ENCODE measurements at places on chromosomes 6 and 20. TPM values are rescaled to one million over a fixed set of nuclear protein-coding genes. Genes with fewer than 3 reads are reported as not detected.

The ADGRF5 gene
- 0.51 TPM for polyA plus RNA-seq

The TFAP2D gene
- polyA plus RNA-seq, result not detected

The MYB gene
- polyA plus RNA-seq, result 0.51 TPM

GRCh38 chr6:39330057-39330456, 7.6 kb upstream of the KCNK16 start:
- DNase-seq, result no peak

DNA sequence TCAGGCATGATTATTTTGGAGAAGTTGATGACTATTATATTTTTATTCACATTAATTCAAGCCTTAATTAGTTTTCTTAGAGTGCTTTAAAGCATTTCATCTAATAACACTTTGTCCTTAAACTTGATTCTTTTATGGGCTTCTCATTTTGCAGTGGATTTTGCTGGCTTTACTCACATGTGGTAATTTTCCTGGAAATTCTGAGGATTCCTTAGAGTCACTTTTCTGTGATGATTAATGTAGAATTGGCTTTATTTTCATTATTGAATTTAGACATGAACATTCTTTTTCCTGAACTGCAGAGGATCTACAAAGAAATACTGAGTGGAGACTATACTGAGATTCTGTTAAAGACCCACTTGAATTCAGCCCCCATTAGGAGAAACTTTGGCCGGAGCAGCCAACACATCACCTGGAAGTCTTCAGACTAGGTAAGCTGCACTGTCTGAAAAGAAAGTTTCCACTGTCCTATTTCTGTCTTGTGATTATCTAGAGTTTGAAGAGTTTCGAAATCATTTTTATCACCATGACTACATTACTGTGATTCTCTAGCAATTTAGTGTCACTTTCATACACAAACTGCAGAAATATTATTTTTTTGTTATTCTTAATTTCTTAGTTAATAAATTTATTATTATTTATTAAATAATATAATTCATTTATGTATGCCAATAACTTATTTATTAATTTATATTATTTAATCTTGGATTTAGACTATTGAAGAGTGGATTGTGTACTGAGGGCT, 1.9 kb downstream of the RFPL4B start:
- DNase-seq, result peak; percentile 25

DNA sequence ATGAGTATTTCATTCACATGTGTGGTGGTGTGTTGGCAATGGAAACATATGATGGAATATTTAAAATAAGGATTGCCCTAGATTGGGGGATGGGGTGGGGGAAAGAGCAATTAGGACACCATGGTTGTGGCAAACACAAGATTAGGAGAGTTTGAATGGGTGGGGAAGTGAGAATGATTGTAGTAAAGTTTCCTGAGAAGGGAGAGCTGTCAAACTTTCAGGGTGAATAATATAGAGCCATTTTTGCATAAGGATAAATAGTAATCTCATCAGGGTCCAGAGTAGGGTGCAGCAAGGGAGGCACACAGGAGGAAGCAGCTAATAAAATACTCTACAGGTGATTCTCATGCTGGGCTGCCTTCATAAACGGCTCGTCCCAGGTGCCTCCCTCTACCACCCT, 294.9 kb upstream of the MARCKS start:
- no peak for DNase-seq

DNA sequence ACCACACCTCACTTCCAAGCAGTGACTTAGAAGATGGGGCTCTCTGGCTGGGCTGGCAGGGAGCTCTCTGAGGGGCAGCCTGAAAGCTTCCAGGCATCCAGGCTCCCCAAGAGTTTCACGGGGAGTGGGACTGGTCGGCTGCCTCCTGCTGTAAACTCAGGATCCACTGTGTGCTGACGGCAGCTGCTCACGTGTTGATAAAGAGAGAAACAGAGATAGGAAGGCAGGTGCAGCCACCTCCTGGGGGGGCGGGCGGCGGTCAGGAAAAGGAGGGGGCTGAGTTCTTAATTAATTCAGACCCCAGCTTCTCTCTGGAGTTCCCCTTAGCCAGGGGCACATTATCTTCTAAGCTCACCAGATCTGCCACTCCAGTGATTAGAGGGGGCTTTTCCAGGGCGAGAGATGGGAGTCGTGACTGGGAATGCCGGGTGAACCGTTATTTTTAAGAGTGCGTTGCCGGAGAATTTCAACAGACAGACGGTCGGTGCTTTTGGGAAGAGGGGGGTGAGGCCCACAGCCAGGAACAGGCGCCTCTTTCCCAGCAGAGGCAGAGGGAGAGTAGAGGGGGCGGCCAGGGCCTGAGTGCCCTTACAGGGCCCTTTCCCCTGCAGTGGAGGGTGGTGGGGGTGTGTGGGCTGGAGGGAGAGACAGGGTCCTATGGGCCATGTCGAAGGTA, 70.9 kb downstream of the CD40 start:
- no peak for DNase-seq

GRCh38 chr6:85580878-85581267, 12.8 kb downstream of the SNX14 start:
- DNase-seq, result no peak

GRCh38 chr6:2111162-2111677, 134.2 kb downstream of the GMDS start:
- no peak for DNase-seq
